ENCODE measurements at places on chromosomes 13 and 19.
A peak's percentile ranks its signal among the peaks of the same experiment; 100 is the strongest.

DNA sequence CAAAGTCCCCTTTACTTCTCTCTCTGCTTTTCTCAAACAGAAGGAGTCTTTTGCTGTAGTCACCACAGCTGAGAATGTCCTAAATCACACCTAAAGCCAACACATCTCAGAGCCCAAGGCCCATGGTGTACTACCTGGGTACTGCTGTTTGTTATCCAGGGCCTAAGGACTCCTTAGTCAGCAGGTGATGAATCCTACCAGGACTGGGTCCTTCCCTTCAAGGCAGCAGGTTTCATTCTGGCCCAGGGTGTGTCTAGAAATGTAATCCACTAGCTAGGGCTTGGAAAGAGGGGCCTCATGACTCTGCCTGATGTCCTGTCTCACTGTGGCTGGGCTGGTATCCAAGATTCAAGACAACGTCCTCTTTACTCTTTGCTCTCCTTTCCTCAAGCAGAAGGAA, 36.2 kb upstream of the ENOX1 start:
- DNase-seq: no peak

- no peak for DNase-seq
Measured at GRCh38 chr19:49881672-49882394, 4.3 kb downstream of the TBC1D17 start.

DNA sequence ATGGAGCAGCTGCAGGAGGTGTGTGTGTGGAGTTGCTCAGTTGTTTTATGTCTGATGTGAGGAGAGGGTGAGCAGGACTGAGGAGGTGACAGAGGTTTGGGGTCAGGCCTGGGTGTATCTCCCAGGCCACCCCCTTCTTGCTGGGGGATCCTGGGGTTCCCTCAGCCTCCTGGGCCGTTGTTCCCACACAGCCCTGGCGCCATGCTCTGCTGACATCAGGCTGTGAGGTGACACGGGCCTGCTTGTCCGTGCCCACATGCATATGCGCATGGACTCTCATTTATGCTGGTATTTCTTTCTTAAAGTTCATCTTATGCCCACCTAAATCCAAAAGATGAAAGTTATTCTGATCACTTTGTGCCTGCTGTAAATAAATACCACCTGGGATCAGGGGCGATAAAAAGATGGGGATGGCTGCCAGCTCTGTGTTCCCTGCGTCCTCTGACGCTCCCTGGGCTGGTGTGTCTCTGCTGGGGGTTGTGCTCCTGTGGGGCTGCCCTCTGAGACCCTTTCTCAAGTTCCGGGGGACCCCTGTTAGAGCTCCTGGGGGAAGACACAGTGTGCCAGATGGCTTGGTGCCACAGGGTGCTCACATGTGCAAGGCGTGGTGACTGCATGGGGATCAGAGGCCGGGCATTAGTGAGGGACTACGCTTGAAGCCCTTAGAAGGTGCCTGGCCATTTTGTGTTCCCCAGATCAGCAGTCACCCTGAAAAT, 12.6 kb downstream of the NAXD start:
- DNase-seq: no peak

DNA sequence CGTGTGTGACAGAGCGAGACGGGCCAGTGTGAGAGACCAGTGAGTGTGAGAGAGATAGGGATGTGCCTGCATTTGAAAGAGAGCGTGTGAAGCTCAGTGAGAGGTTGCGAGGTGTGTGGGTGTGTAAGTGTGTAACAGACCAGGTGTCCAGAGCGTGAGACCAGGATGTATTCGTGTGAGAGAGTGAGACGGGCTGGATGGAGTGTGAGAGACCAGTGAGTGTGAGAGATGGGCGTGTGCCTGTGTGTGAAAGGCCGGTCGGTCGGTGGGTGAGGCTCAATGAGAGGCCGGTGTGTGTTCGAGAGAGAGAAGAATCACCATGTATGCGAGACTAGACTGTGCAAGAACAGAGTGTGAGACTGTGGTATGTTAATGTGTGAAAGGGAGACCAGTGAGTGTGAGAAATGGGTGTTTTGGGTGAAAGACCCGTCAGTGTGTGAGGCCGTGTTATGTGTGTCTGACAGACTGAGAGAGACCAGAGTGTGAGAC, 679 bp downstream of the ZNF471 start:
- DNase-seq: no peak

GRCh38 chr13:21730186-21730880, 59.5 kb downstream of the FGF9 start:
- no peak for DNase-seq

GRCh38 chr19:35216016-35216832, 12.3 kb downstream of the FAM187B start:
- DNase-seq: no peak

- DNase-seq: no peak
Measured at GRCh38 chr13:50125304-50125553, 110.0 kb downstream of the KCNRG start.

DNA sequence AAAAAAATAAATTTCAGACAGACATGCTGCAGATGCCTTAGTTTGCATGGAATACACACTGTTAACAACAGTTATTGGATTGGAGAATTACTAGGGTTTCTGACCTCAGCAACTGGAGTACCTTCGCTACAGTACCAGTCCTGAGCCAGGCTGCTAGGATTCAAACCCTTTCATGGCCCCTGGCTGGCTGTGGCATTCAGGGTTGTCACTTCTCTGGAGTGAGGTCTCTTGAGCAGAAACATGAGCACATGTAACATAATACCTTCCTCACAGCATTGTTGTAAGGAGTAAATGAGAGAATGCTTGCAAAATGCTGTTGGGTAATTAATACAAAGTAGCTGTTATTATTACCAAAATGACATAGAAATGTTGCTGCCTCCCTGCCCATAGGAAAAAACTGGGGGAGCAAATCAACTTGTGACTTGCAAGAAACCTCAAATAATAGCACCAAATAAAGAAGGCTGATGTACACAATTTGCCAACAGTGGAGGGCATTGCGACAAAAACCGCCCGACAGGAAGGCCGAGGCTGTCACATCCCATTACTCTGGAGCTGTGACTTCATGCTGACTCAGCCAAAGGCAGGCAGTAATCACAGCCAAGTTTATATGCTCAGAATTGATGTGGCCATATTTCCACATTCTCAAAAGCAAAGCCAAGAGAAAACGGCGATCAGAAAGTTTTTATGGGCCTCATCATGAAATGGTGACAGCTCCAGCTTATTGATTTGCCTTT, 100.4 kb downstream of the RFC3 start:
- no peak for DNase-seq

GRCh38 chr13:75636436-75637180, 478 bp downstream of the LMO7 start:
- no peak for DNase-seq

DNA sequence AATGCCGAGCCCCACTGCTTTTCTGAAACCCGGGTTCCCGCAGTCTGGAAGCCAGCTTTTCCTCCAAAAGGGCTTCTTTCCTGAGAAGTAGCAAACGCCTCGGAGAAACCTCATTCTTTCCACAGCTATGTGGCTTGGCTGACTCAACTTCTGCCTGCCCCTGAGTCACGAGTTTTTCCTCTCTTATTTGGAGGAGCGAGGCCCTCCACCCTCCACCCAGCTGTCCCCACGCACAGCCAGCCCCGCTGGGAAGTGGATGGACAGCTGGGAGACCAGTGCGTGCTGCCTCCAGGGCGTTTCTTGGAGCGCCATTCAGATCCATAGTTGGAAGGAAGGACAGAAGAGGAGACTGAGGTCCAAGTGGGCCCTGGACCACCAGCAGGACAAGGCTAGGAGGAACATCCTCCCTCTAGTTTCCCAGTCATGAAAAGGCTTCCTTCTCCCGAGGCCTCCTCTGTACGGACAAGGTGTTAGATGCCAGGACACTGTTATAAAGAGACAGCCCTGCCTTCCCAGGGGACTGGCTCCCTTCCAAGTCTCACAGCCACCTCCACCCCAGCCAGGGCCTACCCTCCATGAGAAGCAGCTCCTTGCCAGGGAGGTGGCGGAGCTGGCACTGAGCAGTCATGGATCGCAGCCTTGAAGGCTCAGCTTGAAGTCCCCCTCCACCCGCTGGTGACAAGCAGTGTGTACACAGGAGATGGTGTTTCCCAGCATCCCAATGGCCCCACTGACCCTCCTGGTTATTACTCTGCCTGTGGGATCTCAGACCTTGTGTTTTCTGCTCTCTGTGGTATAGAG, 2.5 kb upstream of the PLEKHF1 start:
- DNase-seq: peak; percentile 90

DNA sequence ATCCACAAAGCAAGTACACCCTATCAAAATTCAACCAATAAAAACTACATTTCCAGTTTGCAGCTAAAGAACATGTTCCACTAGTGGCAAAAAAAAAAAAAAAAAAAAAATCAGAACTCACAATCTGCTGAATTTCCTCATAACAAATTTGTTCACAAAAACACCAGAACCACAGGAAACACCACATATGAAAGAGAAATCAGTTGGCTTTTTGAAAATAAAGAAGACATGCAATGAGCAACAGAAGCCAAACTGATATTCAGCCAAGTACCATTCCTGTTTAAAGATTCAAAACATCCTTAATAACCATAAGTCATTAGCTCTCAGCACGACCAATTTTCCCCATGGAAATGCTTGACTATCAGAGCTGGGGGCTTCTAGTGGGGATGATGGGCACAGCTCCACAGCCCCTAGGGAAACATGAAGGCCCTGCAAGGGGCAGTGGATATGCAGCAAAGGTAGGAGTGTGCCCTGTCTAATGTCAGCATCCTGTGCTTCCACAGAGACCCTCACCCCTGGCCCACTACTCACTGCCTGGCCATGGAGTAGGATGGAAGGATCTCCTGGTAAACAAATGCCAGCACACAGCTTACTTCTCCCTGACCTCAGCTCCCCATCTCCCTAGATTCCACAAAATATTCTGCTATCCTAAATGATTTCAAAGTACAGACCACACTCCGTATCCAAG, 74.0 kb upstream of the DOCK9 start:
- DNase-seq: no peak

- no peak for DNase-seq
Measured at GRCh38 chr13:20664351-20664750, 39.1 kb upstream of the IL17D start.

- no peak for DNase-seq
Measured at GRCh38 chr13:101649488-101650126, 197.1 kb downstream of the ITGBL1 start.

GRCh38 chr19:17329366-17330261, 5.0 kb downstream of the ANO8 start:
- DNase-seq: no peak

DNA sequence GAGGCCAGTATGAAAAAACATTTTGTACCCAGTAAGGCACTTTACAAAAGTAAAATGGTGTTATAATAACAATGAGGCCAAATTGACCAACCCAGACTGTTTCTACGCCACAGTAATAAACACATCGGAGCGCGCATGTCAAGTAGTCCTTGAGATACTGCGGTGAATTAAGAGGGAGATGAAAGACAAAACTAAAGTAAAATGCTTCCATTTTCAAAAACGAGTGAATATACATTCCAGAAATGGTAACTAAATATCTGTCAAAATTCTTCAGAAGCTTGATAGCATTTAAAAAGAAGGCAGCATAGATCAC, 19.0 kb downstream of the N4BP2L1 start:
- DNase-seq: no peak

GRCh38 chr13:80577285-80577684, 236.4 kb upstream of the SPRY2 start:
- no peak for DNase-seq

- peak; percentile 38 for DNase-seq
Measured at GRCh38 chr13:27476943-27477703, 26.8 kb upstream of the MTIF3 start.

GRCh38 chr13:25632166-25632888, 260.6 kb downstream of the ATP8A2 start:
- DNase-seq: no peak

- no peak for DNase-seq
Measured at GRCh38 chr13:107883561-107884175, 331.7 kb downstream of the LIG4 start.

- no peak for DNase-seq
Measured at GRCh38 chr19:1505012-1505411, 7.8 kb downstream of the ADAMTSL5 start.

GRCh38 chr13:80754441-80754840, 413.5 kb upstream of the SPRY2 start:
- DNase-seq: no peak

DNA sequence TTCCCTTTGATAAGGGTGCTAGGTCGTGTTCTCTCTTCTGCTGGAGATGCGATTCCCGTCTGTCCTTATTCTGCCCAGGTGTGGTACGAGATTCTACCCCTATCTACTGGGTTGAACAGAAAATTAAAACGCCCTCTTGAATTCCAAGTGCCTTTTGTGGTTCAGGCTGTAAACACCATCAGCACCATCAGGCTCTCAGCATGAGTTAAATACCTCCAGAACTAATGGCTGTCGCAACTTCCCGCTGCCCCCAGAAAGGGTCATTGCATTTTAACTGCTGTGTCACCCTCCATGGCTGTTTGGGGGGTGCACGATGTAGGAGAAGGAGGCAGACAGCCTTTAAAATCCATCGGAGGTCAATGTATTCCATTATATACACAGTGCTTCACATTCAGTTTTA, 177.4 kb downstream of the OXGR1 start:
- DNase-seq: no peak

GRCh38 chr19:42469311-42470235, 26.8 kb upstream of the CXCL17 start:
- DNase-seq: no peak

GRCh38 chr13:67538906-67539305, 308.8 kb upstream of the PCDH9 start:
- DNase-seq: no peak

DNA sequence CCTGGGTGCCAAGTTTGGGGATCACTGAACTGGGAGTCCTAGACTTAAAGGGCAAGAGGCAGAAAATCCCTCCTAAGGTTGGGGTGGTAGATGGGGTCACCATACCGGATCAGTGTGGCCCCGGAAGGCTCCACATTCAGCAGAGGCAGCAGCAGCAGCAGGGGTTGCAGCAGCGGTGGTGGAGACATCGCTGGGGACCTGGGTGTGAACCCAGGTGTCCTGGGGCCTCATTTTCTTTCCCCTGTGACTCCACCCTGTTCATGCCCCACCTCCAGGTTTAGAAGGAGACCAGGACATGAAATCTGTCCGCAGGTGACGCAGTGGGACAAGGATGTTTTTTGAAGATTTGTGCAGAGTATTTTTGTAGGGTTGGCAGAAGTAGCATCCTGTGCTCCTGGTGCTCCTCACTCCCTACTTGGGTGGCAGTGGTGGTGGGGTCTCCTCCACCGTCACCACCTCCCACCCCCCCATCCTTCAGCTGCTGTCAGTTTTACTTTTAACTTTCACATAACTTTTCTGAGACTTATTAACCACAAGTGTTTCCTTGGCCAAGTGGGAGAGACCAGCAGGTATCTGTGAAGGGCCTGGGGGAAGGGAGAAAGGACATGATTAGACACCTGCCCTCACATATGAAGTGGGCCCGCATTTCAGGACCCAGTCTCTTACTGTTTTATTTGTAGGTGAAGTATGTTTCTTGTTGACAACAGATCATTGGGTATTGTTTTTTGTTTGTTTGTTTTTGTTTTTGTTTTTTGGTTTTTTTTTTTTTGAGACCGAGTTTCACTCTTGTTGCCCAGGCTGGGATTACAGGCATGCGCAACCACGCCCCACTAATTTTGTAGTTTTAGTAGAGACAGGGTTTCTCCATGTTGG, at the start of gene NAPSA:
TSS of gene NAPSA (minus strand) at position 206 of the 873 bp plus-strand sequence. CDS start at position 188, 18 bp downstream.
- DNase-seq: no peak

DNA sequence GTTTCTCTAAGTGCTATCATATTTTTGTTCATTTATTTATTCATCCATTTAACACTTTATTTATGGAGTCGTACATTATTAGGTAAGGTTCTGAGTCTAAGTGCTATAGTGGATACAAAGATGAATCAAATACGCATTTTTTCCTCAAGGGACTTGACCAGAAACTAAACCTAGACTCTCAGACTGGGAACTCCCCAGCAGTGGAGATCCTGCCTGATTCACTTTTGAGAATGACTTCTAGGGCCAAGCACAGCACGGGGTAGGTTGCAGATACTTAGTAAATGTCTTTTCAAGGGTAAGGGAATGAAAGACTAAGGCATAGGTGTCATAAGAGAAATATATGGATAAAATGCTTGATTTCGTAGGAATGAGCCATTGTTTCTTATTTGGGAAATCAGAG, 7.2 kb downstream of the DNAJC15 start:
- no peak for DNase-seq

Measured in coronary artery (tissue), 2 donors.